ENCODE measurements at places on chromosomes 6 and 20.

DNA sequence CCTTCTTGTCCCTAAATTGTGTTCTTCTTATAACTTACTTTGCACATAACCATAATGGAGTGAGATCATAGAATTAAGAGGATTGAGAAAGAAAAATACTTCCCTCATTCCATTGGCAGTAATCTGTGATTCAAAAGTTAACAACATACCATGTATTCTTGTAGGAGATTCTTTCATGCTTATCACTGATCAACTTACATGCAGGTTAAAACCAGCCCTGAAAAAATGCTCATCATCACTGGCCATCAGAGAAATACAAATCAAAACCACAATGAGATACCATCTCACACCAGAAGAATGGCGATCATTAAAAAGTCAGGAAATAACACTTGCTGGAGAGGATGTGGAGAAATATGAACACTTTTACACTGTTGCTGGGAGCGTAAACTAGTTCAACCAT lies 36.5 kb upstream of the GFRAL start:
- DNase-seq = no peak

DNA sequence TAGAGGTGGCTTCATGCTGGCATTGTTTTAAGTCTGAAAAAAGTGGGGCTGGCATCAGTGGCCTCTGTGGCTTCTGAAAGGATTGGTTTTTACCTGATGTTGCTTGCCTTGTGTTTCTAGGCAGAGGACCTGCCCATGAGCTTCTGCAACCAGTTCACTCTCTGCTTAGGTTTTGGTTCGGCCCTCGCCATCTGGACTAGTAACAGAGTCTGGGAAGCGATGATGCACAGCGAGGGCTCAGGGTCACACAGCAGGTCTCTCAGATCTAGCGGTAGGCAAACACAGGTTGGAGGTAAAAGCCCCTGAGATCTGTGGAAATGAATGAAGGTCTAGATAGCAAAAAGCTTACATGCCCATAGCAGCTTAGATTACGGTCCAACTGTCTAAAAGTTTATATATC lies 6.8 kb upstream of the RBL1 start:
- no peak for DNase-seq

GRCh38 chr6:134267917-134268361 lies 50.0 kb downstream of the SGK1 start:
- no peak for DNase-seq

- no peak for DNase-seq
Measured at GRCh38 chr20:50380697-50381040, 129.5 kb upstream of the PTPN1 start.

DNA sequence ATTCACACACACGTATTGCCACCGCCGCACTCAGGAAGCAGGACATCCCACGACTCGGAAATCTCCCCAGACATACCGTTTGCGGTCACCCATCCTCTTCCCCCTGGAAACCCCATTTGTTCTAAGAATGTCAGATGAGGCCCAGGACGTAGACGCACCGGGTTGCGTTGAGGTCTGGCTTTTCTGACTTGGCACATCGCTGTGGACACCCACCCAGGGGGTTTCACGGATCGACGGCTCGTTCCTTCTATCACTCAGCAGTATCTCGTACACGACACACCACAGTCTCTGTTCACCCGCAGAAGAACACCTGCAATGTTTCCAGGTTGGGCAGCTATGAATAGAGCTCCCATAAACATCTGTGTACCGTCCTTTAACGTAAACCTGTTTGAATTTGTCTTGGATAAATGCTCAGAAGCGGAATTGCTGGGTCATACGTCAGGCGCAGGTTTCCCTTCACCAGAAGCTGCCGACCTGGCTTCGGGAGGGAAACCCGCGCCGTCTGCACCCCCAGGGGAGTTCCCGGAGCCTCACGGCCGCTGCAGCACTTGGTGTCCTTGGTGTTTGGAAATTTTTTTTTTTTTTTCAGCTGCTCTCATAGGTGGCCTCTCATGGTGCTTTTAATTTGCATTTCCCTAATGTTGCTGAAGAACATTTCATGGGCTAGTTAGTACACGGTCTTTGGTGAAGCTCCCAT lies 9.3 kb upstream of the EEF1A2 start:
- no peak for DNase-seq

DNA sequence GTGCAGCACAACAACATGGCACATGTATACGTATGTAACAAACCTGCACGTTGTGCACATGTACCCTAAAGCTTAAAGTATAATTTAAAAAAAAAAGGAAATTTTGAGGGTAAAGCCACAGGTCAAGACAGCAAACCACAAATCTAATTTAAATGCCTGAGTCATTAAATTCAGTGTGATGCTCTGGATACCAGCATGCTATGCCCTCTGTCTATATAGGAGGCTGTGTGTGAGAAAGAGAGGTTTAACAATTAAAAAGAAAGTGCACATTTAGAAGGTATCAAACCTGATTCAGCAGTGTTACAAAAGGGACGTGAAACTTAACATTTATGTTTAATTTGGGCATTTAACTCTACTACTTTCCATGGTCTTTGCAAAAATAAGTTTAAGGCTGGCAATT lies 276.3 kb downstream of the ADGRB3 start:
- DNase-seq = no peak

- DNase-seq = no peak
Measured at GRCh38 chr6:135318738-135319469, 137.8 kb downstream of the MYB start.

DNA sequence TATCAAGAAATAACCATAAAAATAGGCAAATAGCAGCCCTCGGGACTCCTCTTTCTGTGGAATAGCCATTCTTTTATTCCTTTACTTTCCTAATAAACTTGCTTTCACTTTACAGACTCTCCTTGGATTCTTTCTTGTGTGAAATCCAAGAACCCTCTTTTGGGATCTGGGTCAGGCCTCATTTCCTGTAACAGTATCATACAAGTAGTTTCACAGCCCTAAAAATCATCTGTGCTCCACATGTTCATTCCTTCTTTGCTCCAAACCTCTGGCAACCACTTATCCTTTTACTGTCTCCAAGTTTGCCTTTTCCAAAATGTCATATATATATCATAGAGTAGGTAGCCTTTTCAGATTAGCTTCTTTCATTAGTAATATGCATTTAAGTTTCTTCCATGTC lies 13.5 kb upstream of the NT5E start:
- no peak for DNase-seq

- no peak for DNase-seq
Measured at GRCh38 chr6:151022492-151022891, 157.0 kb downstream of the MTHFD1L start.

GRCh38 chr20:23235173-23236027 lies 115.2 kb upstream of the NXT1 start:
- DNase-seq = no peak

DNA sequence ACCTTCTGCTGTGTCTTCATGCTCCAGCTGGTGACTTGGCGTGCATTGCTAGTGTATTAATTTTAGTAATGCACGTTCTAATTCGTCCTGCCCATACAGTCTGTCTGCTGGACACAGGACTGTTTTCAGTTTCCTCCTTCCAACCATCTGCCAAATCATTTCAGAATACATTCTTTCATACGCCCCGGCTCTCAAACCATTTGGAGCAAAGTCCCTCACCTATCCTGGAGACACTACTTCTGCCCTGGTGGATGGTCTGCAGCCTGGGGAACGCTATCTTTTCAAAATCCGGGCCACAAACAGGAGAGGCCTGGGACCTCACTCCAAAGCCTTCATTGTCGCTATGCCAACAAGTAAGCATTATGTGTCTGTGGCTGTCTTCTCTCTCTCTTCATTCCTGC lies 60.5 kb downstream of the FNDC1 start:
- no peak for DNase-seq

- no peak for DNase-seq
Measured at GRCh38 chr6:35258858-35259193, 709 bp upstream of the ZNF76 start.

DNA sequence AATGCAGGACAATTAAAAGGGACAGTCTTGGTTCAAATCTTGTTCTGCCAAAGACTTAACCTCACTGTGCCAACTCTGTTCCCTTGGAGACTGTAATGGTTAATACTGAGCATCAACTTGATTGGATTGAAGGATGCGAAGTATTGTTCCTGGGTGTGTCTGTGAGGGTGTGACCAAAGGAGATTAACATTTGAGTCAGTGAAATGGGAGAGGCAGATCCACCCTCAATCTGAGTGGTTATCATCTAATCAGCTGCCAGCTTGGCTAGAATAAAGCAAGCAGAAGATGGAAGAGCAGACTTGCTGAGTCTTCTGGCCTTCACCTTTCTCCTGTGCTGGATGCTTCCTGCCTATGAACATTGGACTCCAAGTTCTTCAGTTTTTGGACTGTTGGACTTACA lies 474.4 kb downstream of the CD83 start:
- DNase-seq = no peak

GRCh38 chr6:90411292-90411781 lies 114.7 kb upstream of the BACH2 start:
- DNase-seq = peak; percentile 60

DNA sequence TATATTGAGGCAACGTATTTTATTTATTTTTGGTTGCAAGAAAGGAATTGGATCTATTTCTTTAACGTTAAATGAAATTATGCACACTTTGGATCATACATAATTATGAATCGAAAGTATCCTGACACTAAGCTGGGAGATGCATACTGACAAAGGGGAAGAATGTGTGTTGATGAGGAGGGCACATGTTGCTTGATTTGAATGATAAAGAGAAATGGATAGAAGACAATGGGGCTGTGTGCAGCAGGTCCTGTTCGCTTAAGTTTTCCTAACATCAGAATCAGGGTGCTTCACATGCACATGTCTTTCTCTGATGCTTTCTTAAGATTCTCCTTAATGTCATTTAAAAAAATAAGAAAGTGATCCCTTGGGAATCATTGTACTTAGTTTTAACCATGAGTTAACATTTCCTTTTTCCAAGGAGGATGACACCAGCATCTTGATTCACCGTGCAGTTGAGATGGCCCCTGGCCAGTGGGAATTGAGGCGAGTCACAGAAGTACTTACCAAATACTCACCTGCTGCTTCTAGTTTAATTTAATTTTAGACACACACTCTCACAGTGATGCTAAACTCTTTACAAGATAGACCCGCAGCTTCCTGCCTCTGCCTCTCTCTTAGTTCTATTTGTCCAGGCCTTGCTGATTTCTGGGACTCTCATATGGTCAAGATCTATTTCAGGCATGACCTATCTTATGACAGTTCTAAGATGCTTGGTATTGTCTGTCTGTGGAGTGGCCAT lies 116.5 kb downstream of the CLIC5 start:
- DNase-seq = no peak

DNA sequence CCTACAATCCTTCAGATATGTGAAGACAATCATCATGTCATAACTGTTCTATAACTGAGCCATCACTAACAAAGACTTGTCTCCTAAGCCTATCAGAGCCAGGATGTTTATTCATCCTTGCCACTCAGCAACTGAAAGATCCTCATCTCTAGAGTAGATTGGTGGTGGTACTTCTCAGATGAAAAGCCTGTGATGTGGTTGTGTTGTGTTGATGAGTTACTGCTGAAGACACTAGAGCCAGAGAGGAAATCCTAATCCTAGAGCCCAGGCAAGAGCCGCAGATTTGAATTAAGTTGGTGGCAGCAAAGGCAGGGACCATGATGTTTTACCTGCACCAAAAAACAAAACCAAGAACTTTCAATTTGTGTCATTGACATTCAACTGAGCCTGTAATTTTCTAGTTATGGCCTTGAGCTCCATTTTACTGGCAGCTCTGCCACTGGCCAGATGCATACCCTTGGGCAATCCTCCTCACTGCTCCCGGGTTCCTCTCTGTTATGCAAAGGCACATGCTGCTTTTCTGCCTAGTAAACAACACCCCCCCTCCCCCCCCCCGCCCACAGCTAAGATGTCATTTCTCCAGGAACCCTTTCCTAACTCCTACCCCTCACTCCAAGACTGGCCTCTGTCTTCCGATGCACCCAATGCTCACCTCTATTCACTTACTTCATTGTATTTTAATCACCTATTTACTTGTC lies 50.2 kb upstream of the REV3L start:
- peak; percentile 10 for DNase-seq

DNA sequence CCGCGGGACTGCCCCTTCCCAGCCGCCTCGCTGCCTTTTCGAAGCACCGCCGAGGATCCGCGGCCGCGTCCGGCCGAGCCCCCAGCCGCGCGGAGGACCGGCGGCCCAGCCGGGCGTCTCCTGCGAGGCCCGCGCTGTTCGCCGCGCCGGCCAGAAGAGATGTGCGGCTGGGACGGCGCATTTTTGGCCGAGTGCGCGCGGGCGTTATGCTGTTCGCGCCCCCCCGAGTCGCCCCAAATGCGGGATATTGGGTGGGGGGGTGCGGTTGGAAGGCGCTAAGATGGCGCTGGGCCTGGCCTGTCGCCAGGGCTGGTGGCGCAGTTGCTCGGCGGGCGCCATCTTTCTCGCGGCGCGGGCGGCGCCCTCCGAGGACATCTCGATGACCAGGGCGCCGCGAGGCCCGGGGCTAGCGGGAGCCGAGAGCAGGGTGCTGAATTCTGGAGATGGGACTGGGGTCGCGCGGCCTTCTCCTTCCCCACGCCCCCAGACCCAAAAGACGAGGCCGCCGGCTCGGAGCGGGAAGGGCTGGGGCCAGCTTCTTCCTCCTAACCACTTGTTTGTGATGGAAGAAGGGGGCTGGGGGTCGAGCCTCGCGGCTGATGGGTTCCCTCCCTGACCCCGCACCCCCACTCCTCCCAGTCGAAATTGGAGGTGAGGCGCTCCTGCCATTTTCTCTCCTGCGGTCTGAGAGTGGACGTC lies 1.5 kb downstream of the BICRAL start:
- peak; percentile 83 for DNase-seq

Measured in central memory CD4-positive, alpha-beta T cell (primary cell).